NCI-H1436 treated with DMSO at 0.1 percent for 48 hours (cell line): ENCODE measurements at places on chromosomes 4 and X.

- DNase-seq, result no peak
Observed at GRCh38 chr4:39446842-39447573, 11.7 kb downstream of the RPL9 start.

GRCh38 chr4:69066945-69067344 is 29.3 kb upstream of the UGT2B7 start:
- DNase-seq, result no peak

DNA sequence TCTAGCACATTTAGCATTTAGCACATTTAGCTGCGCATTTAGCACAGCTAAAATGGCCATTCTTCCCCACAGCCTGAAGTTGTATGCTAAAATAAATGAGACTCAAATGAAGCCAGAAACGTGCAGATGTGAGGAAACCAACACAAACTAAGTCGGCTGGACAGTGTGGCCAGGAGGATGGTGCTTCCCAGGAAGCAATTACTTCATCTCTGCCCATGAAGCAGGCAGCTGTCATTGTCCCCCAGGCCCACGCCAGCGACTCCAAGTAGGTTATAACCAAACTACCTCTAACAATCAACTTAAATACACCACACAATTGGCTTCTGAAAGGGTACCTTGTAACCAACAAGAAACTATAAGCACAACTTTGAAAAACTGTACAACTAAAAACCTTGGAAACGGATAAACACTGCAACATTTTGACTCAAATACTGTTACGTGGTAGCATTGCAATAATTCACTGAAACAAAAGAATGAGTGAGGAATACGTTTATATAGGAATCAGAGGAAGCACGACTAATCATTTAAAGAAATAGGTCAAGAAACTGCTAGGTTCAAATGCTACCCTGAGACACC is 39.2 kb downstream of the AFAP1 start:
- DNase-seq, result no peak

DNA sequence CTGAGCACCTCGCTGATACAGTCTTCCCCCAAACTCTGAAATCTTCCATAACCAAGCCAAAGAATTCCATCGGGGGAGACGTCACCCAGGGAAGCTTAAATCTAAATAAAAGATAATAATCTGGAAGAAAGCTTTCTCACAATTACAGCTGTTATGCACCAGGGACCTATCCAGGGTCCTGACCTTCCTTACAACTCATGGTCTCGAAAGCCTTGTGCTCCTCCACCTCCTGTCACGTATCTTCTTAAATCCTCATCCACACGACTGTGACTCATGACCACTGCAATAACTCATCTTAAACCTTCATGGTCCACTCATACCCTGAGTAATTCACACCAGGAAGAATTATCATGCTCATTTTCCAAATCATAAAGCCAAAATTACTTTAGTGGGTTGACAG is 166.8 kb upstream of the FRG1 start:
- DNase-seq, result no peak

DNA sequence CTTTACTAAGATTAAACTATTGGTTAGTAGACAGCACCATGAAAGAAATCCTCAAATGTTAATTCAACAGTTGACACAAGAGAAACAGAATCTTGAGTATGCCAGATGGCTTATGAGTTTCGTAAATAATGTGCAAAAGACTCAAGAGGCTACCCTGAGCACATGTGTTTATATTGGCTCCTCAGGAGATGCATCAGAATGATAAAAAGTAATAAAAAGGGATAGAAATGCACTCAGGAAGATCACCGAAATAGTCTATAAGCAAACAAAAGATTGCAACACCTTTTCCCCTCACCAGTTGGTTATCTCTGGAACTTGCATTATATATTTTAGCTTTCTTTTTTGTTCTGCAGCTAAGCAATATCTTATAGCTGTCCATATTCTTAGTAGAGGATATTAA is 84.4 kb downstream of the SCFD2 start:
- DNase-seq, result no peak

DNA sequence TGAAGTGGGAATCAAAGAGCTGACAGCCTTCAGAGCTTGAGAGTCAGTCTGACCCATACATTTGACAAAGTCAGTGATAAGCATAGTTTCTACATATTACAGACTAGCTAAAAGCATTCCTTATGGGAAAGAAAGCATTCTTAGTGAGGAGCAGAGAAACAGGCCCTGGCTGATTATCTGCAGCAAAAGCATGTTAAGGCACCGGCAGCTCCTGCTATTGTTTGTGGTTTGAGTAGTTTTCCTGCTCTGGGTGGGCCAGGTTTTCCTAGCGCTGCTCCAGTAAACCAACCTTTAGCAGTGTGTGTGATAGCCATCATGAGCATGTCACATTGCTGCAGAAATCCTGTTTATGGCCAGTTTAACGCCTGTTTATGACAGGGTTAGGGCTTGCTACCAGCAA is 51.6 kb upstream of the WDR1 start:
- no peak for DNase-seq

DNA sequence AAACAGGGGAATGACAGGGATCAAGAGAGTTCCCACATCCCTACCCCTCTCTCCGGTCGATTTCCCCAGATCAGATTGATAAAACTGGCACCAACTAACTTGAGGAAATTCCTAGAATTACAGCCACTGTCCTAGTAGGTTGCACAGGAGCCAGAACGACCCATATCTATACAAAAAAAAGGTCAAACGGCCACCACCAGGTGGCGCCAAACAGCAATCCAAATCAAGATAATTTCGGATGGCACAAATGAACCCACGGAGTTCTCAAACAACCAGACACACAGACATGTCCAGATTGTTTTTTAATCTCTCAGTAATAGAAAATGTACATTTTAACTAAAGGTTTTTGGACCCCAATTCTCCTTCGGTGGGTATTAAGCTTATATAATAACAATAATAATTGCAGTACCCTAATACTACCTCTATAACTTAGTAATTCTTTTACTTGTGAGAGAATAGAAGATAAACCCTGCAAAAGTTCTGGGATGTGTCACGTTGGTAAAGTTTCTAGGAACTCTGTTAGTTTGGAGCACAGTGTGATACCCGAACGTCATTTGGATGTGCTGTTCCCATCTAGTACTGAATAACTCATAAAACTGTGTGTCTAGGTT is 212.6 kb downstream of the SPOCK3 start:
- DNase-seq, result no peak

DNA sequence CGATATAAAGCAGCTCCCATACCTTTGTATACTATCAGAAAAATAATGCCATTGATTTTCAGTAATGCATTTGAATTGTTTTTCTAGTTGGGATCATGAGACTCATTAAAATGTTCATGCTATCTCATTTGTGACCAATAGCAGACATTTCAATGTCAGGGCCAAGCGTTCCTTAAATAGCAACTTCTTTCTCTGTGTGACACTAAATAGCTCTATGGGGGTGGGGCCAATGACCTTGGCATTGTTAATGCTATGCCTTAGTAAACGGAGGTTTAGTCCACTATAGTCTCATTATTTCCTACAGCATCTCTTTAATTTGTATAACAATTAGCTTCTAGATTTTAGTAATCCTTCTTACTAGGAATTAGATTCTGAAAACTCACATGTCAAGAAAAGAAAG is 48.6 kb upstream of the ARHGAP24 start:
- DNase-seq, result no peak

DNA sequence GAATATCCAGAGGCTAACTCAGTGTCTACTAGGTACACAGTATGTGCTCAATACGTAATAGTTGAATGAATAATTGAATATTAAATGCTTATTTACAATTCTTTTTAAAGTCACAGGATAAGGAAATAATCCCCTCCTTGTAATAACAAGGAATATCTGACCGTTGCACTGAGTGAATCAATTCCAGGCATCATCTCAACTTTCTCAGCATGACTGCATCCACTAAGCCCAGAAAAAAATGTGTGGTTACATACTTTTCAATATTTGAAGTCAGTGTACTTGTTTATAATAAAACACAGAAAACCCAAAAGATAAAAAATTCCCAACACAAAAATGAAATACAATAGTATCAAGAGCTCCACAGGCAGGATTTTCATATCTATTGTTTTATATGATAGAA is 105.4 kb downstream of the TMEM144 start:
- no peak for DNase-seq

GRCh38 chr4:120749445-120750151 is 172.9 kb downstream of the PRDM5 start:
- DNase-seq, result peak; percentile 60

DNA sequence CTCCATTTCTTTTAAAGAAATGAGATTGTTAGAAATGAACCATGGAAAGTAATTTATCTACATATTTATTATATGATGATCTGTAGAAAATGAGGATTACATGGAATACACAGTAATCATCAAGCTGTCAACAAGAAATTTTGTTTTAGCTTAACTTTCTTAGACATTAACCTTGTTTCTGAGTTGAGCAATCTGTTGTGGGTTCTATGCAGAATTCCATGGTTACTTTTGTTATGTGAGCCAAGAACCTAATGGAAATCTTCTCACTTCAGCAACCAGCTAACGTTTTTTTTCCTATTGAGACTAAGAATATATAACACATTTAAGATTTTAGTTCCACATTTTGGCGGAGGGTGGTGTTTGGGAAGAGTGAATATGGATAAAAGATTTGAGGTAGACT is 136.1 kb upstream of the SLC4A4 start:
- no peak for DNase-seq

- DNase-seq, result no peak
Observed at GRCh38 chrX:25600776-25601175, 537.4 kb upstream of the MAGEB18 start.

DNA sequence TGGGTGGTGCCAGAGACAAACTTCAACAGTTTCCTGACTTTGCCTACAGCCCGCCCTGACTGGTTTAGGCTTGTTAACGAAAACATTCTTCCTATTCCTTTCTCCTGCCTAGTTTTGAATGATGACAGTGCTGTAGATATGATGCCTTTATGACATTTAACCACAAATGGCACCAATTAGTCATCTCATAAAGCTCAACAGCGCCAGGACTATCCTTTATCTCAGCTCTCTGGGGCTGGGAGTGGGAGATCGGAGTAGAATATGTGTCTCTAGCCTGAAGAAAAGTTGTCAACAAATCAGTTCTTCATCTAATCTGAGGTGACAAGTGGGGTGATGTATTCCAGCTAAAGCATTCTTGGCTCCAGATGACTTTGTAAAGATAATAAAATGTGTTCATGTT is 64.6 kb upstream of the SH3RF1 start:
- DNase-seq, result no peak

- DNase-seq, result no peak
Observed at GRCh38 chrX:122869171-122869570, 314.9 kb upstream of the GRIA3 start.

GRCh38 chr4:37604461-37604860 is 81.7 kb downstream of the RELL1 start:
- DNase-seq, result no peak

- DNase-seq, result no peak
Observed at GRCh38 chr4:47746122-47746521, 91.7 kb downstream of the CORIN start.

- no peak for DNase-seq
Observed at GRCh38 chr4:18185491-18185890, 163.9 kb upstream of the LCORL start.

DNA sequence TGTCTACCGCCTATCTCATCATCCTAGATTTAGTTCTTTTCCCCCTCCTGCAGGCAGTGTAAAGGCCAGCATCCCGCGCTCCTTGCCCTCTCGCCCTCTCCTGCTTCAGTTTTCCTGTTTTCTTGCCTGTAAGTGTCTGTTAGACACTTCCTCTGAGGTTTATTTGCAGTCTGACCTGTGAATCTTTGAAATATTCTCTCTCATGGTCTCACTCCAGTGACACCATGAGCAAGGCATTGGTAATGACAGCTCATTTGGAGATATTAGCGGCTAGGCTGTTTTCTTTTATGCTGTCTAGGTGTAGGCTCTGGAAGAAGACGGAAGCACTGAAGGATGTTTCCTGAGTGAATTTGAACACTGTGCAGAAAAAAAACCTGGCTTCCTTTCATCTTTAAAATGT is 179.6 kb downstream of the KDR start:
- DNase-seq, result no peak

DNA sequence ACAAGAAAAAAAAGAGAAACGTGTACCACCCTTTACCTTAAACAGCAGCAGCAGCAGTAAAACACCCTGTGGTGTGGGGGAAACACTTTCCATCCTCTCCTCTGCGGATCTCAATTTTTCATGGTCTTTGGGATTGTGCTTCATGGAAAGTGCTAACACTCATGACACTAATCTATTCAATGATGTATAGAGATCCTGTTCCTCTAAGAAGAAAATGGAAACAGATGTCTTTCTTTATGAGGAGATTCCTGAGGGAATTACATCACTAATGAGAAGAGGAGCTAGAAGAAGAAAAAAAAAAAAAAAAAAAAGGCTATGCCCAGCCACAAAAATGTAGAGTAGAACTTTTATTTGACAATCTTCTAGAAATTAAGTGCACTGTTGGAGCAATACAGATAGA is 62.9 kb upstream of the NDST3 start:
- DNase-seq, result no peak

DNA sequence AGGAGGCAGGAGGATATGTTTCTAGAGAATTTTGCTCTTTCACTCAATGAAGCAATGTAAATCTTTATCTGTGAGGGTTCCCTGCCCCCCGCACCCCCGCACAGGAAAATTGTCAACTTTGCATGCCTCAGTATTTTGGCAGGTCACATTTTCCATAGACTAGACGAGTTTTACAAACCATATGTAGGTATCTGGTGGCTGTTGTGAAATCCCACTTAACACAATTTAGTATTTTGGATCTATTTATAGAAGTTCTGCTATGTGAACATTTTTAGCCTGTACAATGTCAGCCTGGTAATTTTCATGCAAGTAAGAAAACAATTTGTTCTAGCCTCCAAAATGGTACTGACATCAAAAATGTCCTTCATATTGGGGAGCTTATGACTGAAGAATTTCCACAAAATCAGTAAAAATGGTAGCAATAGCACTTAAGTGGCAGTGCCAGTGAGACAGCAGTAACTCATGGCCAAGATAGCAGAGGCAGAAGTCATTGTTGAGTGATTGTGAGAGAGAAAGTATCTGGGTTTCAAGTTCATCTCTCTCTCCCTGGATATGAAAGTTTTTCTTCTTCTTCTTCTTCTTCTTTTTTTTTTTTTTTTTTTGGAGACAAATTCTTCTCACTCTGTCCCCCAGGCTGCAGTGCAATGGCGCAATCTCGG is 12.4 kb upstream of the FRYL start:
- no peak for DNase-seq

DNA sequence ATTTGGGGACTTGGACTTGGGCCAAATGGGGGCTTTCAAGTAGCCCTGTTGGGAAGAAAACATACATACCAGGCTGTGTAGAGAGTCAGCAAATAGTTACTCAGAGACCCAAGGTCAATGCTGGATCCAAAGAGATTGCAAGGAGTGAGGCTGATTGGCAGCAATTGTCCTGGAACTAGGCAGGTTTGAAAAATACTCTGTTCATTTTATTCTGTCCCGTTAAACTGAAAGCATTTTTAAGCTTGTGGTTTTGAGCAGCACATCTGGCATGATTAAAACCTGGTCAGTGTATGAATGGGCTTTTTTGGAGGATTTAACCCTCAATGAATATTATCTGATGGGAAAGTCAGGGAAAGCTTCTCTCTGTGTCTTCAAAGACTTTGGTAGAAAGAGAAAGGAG is 294.3 kb upstream of the BOD1L1 start:
- DNase-seq, result no peak

- DNase-seq, result no peak
Observed at GRCh38 chr4:91243132-91243531, 1060.6 kb upstream of the GRID2 start.

GRCh38 chr4:6030679-6031078 is 12.4 kb upstream of the C4orf50 start:
- DNase-seq, result no peak

- no peak for DNase-seq
Observed at GRCh38 chr4:108560616-108561015, 59.8 kb upstream of the RPL34 start.
